ENCODE measurements at places on chromosomes 2 and 18. TPM values are rescaled to one million over a fixed set of nuclear protein-coding genes. Genes with fewer than 3 reads are reported as not detected.

DNA sequence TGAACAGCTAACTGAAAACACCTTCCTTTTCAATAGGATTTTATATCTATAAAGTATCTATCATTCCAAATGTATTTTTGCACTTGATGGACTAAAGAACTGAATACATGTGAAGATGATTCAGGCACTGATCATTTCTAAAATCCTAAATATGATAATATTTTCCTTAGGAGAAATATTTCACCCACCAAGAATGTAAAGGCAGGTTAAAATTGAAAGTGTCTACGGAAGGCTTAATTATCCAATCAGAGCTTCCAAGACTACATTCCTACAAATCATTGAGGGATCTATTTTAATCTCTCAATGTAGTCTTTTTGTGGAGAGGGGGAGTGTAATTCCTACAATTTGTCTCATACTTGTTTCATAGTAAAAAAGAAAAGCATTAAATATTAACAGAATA is 3.6 kb downstream of the GALNT3 start:
- peaks cover 30% of the 10 kb centered on the region for H3K27me3 ChIP-seq
- H3K4me3 ChIP-seq: no peak overlapping the region
- no peaks in the 10 kb centered on the region for H3K36me3 ChIP-seq
- no peak for DNase-seq
- no peak overlapping the region for H3K27ac ChIP-seq
- H3K4me1 ChIP-seq: peaks cover 14% of the 10 kb centered on the region

- DNase-seq: no peak
- H3K36me3 ChIP-seq: peaks cover 10% of the 10 kb centered on the region
- H3K27me3 ChIP-seq: no peaks in the 10 kb centered on the region
- no peak overlapping the region for H3K27ac ChIP-seq
Measured at GRCh38 chr2:195695002-195695631, 38.1 kb downstream of the SLC39A10 start.

DNA sequence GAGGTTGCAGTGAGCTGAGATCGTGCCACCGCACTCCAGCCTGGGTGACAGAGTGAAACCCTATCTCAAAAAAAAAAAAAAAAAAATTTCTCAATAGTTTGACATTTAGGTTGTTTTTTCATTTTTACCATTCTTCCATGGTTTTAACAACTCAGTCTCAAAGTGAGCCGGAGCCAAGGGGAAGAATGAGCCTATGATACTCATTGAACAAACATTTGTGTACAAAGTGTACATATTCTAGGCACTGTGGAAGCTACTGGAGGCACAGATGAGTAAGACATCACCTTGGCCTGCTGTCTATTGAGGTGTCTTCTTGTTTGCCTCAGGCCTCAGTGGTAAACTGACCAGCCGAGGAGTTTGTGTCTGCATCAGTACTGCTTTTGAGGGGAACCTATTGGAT is 21.9 kb downstream of the CENPO start:
- no peak for DNase-seq
- H3K27me3 ChIP-seq: no peaks in the 10 kb centered on the region
- H3K4me3 ChIP-seq: no peak overlapping the region
- peaks cover 10% of the 10 kb centered on the region for H3K36me3 ChIP-seq

GRCh38 chr2:10407432-10407831 is 40.7 kb downstream of the ODC1 start:
- no peak for DNase-seq
- H3K27me3 ChIP-seq: no peaks in the 10 kb centered on the region
- no peaks in the 10 kb centered on the region for H3K36me3 ChIP-seq
- peaks cover 59% of the 10 kb centered on the region for H3K4me1 ChIP-seq

The UGT1A8 gene
- total RNA-seq: not detected

- DNase-seq: peak; percentile 3
- H3K36me3 ChIP-seq: no peaks in the 10 kb centered on the region
- H3K27me3 ChIP-seq: no peaks in the 10 kb centered on the region
- H3K4me1 ChIP-seq: no peaks in the 10 kb centered on the region
- H3K27ac ChIP-seq: no peak overlapping the region
Measured at GRCh38 chr2:240410808-240411207, 24.7 kb upstream of the GPC1 start.

DNA sequence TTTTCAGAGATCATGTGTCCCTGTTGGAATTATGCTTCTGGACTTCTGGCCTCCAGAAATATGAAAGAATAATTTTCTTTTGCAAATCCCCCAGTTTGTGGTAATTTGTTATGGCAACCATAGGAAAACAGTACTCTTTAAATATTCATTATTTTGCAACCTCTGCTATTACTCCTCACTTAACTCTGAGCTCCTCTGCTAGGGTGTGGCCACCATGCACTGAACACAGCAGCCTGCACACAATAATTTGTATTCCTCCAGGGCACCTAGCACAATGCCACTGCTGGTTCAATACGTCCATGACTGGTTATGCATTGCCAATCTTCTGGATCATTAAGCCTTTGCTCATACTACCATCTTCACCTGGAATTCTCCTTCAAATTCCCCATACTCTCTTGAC is 232.0 kb downstream of the CNTNAP5 start:
- H3K36me3 ChIP-seq: no peaks in the 10 kb centered on the region
- H3K27ac ChIP-seq: no peak overlapping the region
- no peak for DNase-seq
- no peaks in the 10 kb centered on the region for H3K4me1 ChIP-seq
- H3K27me3 ChIP-seq: no peaks in the 10 kb centered on the region

DNA sequence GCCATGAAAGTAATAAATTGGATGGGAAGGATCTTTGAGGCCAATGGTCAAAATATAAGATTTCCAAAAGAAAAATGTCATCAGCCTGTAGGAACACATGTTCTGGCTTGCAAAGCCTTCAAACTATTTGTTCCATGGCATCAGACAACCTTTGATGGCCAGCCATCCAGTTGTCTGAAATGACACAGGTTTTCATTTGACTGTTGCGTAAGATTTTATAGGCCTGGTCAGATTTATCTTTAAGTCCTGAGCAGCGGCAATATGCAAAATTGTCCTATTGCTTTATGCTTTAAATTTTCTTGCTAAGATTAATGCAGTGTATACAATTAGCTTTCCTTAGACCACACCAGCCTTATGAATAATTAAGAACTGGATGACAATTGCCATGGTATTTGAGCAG is 167.1 kb downstream of the AGPS start:
- no peak overlapping the region for H3K4me3 ChIP-seq
- H3K4me1 ChIP-seq: no peaks in the 10 kb centered on the region
- no peak overlapping the region for H3K27ac ChIP-seq
- DNase-seq: no peak
- no peaks in the 10 kb centered on the region for H3K36me3 ChIP-seq
- no peaks in the 10 kb centered on the region for H3K27me3 ChIP-seq

- H3K36me3 ChIP-seq: no peaks in the 10 kb centered on the region
- H3K27ac ChIP-seq: peak overlapping the region; percentile 74
- H3K4me1 ChIP-seq: peaks cover 11% of the 10 kb centered on the region
- peak overlapping the region; percentile 19 for H3K4me3 ChIP-seq
- no peaks in the 10 kb centered on the region for H3K27me3 ChIP-seq
Measured at GRCh38 chr2:29130295-29130694, 15.1 kb downstream of the CLIP4 start.

DNA sequence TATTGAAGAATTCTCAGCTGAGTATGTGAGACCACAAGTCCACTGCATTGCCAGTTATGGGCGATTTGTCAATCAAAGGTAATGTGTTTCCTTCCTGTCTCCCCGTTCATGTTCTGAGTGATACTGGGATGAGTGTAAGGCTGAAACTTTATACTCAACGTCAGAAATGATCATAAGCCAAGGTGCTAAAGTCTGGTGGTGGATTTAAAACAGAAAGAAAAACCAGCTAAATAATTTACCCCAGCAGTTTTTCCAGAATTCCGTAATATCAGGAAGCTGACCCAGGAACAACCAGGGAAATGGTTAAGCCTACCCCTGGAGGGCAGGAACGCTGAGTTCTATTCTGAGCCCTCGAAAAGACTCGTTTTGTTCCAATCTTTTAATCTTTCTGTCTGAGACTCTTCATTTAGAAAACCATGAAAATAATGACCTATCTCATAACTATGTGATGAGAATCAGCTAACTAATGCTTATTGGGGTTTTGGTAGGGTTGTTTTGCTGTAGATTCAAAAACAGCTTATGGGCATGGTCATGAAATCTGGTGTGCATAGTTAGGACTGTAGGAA is 149.6 kb downstream of the LAMA3 start:
- no peaks in the 10 kb centered on the region for H3K4me1 ChIP-seq
- no peak overlapping the region for H3K4me3 ChIP-seq
- no peaks in the 10 kb centered on the region for H3K27me3 ChIP-seq
- H3K27ac ChIP-seq: no peak overlapping the region

GRCh38 chr2:3532941-3533340 is 13.6 kb upstream of the ADI1 start:
- no peak overlapping the region for H3K4me3 ChIP-seq
- peaks cover 15% of the 10 kb centered on the region for H3K4me1 ChIP-seq
- H3K36me3 ChIP-seq: peaks cover 5% of the 10 kb centered on the region
- no peak overlapping the region for H3K27ac ChIP-seq
- H3K27me3 ChIP-seq: no peaks in the 10 kb centered on the region
- DNase-seq: no peak

GRCh38 chr2:184654945-184655344 is 56.6 kb downstream of the ZNF804A start:
- no peaks in the 10 kb centered on the region for H3K27me3 ChIP-seq
- no peak overlapping the region for H3K27ac ChIP-seq
- H3K36me3 ChIP-seq: no peaks in the 10 kb centered on the region
- no peak for DNase-seq

DNA sequence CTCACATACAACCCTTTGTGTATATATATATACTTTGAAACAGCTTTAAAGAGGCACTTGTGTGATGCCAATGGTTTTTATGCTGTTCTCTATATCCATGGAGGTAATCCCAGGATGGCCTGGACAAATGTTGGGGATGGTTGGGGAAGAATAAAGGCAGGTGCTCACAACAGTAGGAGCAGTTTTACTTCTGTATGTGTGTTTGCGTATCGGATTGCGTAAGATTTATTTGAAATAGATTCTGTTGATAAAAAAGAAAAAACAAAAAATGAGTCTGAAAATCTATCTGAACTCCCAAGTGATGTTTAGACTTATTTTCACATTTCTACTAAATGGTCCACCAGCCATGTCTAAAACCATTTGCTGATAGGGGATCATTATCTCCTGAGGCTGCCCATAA is 29.3 kb downstream of the MRPL19 start:
- no peak overlapping the region for H3K4me3 ChIP-seq
- no peak for DNase-seq
- peaks cover 34% of the 10 kb centered on the region for H3K4me1 ChIP-seq
- no peaks in the 10 kb centered on the region for H3K36me3 ChIP-seq
- no peaks in the 10 kb centered on the region for H3K27me3 ChIP-seq

The UGT1A4 gene
- total RNA-seq: not detected

GRCh38 chr2:246489-247144 is 17.2 kb downstream of the SH3YL1 start:
- H3K4me1 ChIP-seq: no peaks in the 10 kb centered on the region
- no peak overlapping the region for H3K27ac ChIP-seq
- no peaks in the 10 kb centered on the region for H3K27me3 ChIP-seq

- no peaks in the 10 kb centered on the region for H3K27me3 ChIP-seq
- no peak overlapping the region for H3K27ac ChIP-seq
- peaks cover 27% of the 10 kb centered on the region for H3K4me1 ChIP-seq
- no peak for DNase-seq
Measured at GRCh38 chr18:55256226-55256928, 297.1 kb upstream of the CCDC68 start.

GRCh38 chr18:13627639-13628038 is 98.7 kb downstream of the FAM210A start:
- H3K27ac ChIP-seq: no peak overlapping the region
- no peak for DNase-seq
- H3K4me1 ChIP-seq: peaks cover 4% of the 10 kb centered on the region
- H3K4me3 ChIP-seq: no peak overlapping the region
- H3K27me3 ChIP-seq: no peaks in the 10 kb centered on the region
- H3K36me3 ChIP-seq: no peaks in the 10 kb centered on the region

The LRRC30 gene
- total RNA-seq: 6.0 TPM

- no peak for DNase-seq
- H3K27me3 ChIP-seq: no peaks in the 10 kb centered on the region
- H3K4me3 ChIP-seq: no peak overlapping the region
- H3K4me1 ChIP-seq: no peaks in the 10 kb centered on the region
- no peak overlapping the region for H3K27ac ChIP-seq
Measured at GRCh38 chr2:157221394-157221988, 36.0 kb upstream of the GALNT5 start.

GRCh38 chr2:204026294-204026693 is 89.7 kb downstream of the ICOS start:
- no peak for DNase-seq
- no peaks in the 10 kb centered on the region for H3K27me3 ChIP-seq
- no peak overlapping the region for H3K27ac ChIP-seq
- no peaks in the 10 kb centered on the region for H3K36me3 ChIP-seq
- no peak overlapping the region for H3K4me3 ChIP-seq
- H3K4me1 ChIP-seq: peaks cover 6% of the 10 kb centered on the region

- no peak overlapping the region for H3K4me3 ChIP-seq
- H3K27me3 ChIP-seq: no peaks in the 10 kb centered on the region
- no peak overlapping the region for H3K27ac ChIP-seq
- no peaks in the 10 kb centered on the region for H3K36me3 ChIP-seq
- no peak for DNase-seq
Measured at GRCh38 chr2:148567716-148568115, 76.8 kb upstream of the EPC2 start.

- H3K4me1 ChIP-seq: no peaks in the 10 kb centered on the region
- H3K4me3 ChIP-seq: no peak overlapping the region
- no peaks in the 10 kb centered on the region for H3K27me3 ChIP-seq
Measured at GRCh38 chr2:166158546-166158945, 30.7 kb upstream of the SCN1A start.

GRCh38 chr18:54805571-54806334 is 22.5 kb upstream of the RAB27B start:
- DNase-seq: no peak
- H3K4me3 ChIP-seq: no peak overlapping the region
- H3K4me1 ChIP-seq: no peaks in the 10 kb centered on the region
- H3K27ac ChIP-seq: no peak overlapping the region

The PTPRN gene
- total RNA-seq: not detected

- H3K27me3 ChIP-seq: no peaks in the 10 kb centered on the region
- H3K36me3 ChIP-seq: peaks cover 73% of the 10 kb centered on the region
- H3K27ac ChIP-seq: no peak overlapping the region
- H3K4me3 ChIP-seq: no peak overlapping the region
- DNase-seq: no peak
- H3K4me1 ChIP-seq: no peaks in the 10 kb centered on the region
Measured at GRCh38 chr18:36149514-36150289, 20.0 kb downstream of the ELP2 start.

DNA sequence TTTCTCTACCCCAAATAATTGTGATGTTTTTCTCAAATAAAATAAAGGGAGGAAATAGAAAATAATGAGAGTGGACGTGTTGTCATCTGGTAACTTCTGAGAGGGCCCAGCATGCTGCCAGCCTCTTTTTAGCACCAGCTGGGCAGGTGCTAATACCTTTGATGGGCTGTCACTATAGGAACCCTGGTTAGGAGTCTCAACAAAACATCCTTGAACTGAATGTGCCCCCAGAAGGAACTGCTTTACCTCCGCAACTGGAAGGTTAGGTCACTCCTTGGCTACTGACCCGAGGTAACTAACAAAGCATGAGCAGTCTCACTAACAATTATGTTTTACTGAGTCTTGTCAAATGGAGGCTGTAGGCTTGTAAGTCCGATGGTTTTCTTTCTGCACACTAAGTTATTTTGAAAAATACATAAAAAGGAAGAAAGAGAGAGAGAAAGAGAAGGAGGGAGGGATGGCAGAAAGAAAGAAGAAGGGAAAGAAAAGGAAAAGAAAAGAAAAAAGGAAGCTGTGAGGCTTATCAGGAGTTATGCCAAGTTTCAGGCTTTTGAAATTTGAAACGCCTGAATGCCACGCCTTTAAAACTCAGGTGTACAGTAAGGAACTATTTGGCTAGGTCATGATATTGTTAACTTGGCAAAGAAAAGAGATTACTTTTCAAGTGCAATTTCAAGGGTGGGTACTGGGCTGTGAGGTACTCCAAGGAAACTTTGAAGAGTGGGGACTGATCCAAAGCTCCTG is 91.0 kb downstream of the TGIF1 start:
- peaks cover 5% of the 10 kb centered on the region for H3K4me1 ChIP-seq
- H3K4me3 ChIP-seq: no peak overlapping the region
- H3K27ac ChIP-seq: no peak overlapping the region

The CLHC1 gene
- 4.9 TPM for total RNA-seq

The VPS54 gene
- total RNA-seq: 11.3 TPM
